GM13977 (cell line): ENCODE measurements at places on chromosomes 6 and 20.

GRCh38 chr20:35020108-35020928, 64.7 kb downstream of the MYH7B start:
- no peak for DNase-seq

GRCh38 chr20:32418376-32418775, 60.2 kb downstream of the ASXL1 start:
- no peak for DNase-seq

DNA sequence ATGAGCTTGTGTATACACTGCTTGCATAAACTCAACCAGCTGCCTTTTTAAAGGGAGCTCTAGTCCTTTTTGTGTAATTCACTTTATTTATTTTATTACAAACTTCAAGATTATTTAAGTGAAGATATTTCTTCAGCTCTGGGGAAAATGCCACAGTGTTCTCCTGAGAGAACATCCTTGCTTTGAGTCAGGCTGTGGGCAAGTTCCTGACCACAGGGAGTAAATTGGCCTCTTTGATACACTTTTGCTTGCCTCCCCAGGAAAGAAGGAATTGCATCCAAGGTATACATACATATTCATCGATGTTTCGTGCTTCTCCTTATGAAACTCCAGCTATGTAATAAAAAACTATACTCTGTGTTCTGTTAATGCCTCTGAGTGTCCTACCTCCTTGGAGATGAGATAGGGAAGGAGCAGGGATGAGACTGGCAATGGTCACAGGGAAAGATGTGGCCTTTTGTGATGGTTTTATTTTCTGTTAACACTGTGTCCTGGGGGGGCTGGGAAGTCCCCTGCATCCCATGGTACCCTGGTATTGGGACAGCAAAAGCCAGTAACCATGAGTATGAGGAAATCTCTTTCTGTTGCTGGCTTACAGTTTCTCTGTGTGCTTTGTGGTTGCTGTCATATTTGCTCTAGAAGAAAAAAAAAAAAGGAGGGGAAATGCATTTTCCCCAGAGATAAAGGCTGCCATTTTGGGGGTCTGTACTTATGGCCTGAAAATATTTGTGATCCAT, 15.3 kb downstream of the TNFAIP3 start:
- DNase-seq = no peak

DNA sequence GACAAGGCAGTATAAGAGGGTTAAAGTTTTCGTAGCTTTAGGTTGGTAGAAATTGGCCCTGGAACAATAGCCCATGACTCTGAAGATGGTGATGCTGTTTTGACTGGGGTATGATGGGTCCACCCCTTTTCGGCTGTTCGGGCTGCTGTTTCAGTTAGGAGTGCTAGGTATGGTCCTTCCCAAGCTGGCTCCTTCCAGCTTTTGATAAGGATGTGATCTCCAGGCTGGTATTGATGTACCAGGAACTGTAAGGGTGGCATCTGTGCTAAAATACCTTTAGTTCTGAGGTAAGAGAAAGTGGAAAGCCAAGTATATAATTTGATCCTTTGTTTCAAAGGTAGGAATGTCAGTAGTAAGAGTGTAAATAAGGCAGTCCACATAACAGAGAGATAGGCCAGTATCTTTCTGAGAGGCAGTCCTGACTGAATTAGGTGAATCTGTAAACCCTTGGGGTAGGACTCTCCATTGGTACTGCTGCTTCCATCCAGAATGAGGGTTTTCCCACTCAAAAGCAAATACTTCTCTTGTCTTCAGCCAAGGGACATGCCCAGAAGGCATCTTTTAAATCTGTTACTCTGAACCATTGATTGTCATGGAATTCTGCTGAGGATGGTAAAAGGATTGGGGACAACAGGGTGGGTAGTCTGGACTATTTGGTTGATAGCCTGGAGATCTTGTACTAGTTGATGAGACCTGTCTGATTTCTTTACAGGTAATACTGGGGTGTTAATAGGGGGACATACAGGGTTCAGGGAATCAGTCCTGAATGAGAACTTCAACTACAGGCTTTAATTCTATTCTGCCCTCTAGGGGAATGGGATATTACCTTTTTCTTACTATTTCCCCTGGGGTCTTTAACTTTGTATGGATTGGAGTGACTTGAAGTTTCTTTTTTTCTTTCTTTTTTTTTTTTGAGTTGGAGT, 6.1 kb upstream of the ZNFX1 start:
- DNase-seq = no peak

- DNase-seq = no peak
Measured at GRCh38 chr20:14232650-14233049, 104.8 kb downstream of the FLRT3 start.

DNA sequence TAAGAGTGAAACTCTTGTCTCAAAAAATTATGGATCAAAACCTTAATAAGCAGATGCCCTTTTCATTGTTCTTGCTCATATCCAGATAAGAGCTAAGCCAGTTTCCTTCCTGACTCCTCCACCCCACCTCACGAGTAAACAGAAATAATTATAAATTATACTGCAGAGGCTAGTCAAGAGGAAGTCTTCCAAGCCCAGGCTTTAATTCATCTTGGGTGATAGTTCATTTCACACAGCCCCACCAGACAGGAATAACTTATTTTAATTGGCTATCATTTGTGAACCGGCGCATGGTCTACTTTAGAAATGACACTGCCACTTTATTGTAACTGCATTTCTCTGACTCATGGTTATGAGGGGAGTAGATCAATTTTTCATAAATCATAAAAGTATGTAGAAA, 102.0 kb downstream of the BTBD3 start:
- DNase-seq = no peak

DNA sequence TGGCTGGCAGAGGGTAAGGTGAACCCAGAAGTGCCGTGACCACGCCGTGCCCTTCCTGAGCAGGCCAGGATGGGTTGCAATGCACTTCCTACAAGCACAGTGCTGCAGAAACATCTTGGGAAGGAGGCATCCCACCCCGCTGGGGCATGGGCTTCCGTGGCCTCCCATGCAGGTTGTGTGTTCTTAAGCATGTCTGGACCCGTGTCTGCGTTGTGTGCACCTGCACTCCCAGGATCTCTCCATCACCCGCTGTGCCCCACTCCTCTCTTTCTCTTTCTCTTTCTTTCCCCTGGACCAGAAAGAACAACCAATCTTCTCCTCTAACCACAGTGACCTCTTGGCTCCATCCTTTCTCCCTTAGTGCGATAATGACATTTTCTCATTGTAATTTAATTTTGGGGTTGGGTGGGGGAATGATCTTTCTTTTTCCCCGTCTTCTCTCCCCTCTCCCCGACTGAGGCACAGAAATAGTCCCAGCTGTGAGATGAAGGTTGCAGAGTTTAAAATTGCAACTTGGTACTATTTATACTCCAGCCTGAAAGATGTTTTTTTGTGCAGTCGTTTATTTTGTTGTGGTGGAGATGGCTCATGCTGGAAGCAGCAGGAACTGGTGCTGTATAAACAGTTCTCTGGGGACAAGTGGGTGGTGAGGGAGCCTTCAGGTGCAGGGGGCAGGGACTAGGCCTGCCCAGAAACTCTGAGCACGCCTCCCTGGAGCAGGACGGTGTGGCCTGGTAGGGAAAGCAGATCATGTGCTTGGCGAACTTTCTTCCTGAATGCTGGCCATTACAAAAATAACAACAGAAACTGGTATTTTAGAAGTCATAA, 20.5 kb downstream of the BCAS4 start:
- no peak for DNase-seq

DNA sequence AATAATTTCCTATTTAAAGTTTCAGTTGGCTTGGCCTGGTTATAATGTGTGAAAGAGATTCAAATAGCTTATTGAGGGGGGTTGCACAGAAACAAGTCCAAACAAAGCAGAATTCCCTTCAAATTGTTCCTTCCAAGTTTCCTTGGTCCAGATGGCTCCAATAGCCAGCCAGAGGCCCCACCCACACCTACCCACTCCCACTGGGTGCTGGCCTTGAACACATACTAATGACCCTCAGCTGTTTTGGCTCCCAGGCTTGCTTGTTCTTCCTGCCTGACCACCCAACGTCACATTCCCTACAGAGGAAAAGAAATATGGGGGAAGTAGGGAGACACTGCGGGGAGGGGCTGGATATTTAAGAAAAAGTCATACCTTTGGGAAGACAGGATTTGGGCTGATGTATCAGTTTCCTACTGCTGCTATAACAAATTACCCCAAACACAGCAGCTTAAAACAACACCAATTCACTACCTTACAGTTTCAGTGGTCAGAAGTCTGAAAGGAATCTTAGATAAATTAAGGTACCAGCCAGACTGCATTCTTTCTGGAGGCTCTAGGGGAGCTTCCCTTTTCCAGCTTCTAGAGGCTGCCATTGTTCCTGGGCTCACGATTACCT, 95.7 kb downstream of the COL21A1 start:
- no peak for DNase-seq

DNA sequence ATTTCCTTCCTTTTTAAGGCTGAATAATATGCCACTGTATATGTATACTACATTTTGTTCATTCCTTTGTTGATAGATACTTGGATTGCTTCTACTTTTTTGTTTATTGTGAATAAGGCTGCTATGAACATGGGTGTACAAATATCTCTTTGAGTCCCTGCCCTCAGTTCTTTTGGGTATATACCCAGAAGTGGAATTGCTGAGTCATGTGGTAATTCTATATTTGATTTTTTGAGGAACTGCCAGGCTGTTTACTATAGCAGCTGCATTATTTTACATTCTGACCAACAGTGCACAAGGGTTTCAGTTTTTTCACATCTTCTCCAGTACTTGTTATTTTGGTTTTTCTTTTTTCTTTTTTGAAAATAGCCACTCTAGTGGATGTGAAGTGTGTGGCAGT, 34.1 kb downstream of the CDS2 start:
- DNase-seq = no peak

- no peak for DNase-seq
Measured at GRCh38 chr20:36483919-36484808, 57.2 kb upstream of the MYL9 start.

GRCh38 chr20:23138226-23138625, 52.1 kb upstream of the CD93 start:
- no peak for DNase-seq

DNA sequence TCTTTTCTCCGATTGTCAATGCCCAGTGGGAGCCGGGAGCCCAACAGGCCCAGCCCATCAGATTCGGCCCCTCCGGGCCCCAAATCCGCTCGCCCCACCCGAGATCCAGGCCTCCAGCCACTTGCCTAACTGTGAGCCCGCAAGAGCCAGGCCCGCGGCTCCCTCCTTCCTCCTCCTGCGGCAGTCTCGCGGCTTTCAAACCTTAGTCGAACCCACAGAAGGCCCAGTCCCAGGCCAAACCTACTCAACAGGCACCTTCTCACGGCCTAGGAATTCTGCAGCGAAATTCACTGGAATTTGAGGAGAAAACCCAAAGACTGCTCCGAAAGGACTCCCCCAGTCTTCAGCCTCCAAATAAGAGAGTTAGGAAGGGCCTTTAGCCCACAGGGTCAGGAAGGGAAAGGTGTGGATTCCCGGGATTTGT, 2.8 kb upstream of the TFAP2A start:
- DNase-seq = no peak

- no peak for DNase-seq
Measured at GRCh38 chr20:54726687-54727300, 251.4 kb downstream of the DOK5 start.

DNA sequence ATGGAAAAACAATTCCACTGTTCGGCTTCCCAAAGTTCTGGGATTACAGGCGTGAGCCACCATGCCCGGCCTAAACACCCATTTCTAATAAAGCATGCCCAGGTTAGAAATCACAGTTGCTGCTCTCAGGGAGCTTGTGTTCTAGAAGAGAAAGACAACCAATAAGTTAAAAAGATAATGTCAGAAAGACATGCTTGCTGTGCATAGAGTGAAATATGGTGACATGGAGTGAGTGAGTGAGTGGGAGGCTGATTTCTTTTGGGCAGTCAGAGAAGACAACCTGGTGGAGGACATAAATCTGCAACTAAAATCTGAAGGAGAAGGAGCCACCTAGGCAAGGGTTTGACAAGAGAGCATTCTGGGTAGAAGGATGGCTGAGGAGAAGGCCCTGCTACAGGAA, 222.6 kb downstream of the ARID1B start:
- DNase-seq = no peak

DNA sequence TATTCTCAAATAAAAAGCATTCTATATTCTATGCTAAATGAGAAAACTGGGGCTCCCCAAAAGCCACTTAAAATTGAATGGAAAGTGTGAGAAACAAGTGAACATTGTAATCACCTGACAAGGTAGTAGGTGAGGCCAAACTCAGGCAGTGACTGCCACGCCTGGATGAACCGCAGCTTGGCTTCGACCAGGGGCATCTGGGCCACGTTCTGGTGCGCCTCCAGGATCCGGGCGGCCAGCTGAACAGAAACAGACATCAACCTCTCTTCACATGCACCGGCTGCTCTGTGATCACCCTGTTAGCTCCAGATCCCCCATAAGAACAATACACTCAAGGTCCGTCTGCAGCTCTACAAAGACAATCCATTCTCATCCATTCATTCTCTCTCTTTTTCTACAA, 30.1 kb upstream of the LRRN4 start:
- DNase-seq = no peak

- DNase-seq = no peak
Measured at GRCh38 chr20:31927627-31928159, 24.2 kb downstream of the PDRG1 start.

GRCh38 chr20:44573501-44573869, 8.9 kb upstream of the PKIG start:
- no peak for DNase-seq

DNA sequence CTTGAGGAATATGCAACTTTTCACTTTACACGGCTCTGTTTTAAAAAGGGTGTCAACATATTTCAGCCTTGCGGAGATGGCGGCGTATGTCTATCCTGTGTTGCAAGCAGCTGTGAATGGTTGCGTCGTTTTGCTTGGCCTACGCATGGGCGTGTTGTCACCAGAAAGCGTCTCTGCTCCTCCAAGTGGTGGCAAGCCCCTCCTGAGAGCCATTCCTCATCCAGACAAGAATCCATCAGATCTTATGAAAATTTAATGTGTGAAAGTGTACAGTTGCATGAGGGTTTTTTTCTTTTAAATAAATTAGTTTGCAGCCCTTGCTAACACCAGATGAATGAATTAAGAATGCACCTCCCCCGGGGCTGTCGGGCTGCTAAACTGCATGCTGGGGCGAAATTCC, 114.4 kb downstream of the PHACTR3 start:
- no peak for DNase-seq

DNA sequence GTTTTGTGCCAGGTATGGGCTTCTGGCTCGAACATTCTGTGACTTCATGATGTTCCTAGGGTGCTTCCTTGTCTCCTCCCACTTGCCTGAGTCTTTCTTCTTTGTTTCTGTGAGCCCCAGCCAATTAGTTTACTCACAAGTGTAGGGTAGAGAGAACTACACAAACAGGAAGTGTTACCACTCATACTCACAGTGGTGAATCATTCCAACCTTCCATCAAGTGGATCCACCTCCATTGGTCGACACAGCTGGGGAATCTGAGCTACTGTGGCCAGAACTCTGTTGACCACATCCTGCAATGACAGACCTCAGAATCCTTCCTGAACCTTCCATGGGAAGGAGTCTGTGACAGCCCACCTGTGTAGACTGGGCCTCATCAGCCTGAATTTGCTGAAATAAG, 76.8 kb downstream of the UNC5CL start:
- no peak for DNase-seq

DNA sequence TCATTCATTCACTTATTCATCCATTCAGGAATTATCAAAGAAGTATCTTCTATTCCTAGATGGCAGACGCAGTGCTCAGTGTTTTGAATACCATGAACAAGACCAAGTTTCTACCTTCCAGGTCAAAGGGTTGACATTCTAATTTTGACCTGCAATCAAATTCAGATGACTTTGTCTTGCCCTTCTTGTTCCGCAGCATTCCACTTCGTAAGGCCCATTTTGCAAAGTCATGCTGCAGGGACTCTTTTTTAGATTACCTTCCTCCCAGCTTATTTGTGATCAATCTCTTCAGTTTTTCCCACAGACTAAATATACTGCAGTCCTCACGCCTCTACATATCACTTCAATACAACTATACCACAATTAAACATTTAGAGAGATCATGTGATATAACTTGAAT, 7.1 kb upstream of the TAAR1 start:
- DNase-seq = no peak
